ENCODE measurements at places on chromosomes 1 and 21.

- no peak for DNase-seq
Observed at GRCh38 chr1:55926906-55927471, 652.4 kb downstream of the PLPP3 start.

- DNase-seq = no peak
Observed at GRCh38 chr1:182811975-182812722, 22.6 kb downstream of the NPL start.

GRCh38 chr1:156676820-156677615 lies at the start of gene NES:
TSS of gene NES (minus strand) at chr1:156677407. CDS start at chr1:156677264, 143 bp downstream.
- no peak for DNase-seq

GRCh38 chr1:162026881-162027280 lies 3.2 kb upstream of the OLFML2B start:
- DNase-seq = no peak

GRCh38 chr1:73104749-73105148 lies 822.4 kb upstream of the NEGR1 start:
- no peak for DNase-seq

GRCh38 chr1:46577671-46578070 lies 26.2 kb upstream of the KNCN start:
- DNase-seq = no peak
